ENCODE measurements at places on chromosomes 5 and 9. TPM values are rescaled to one million over a fixed set of nuclear protein-coding genes. Genes with fewer than 3 reads are reported as not detected.

The CCDC152 gene
- 0.13 TPM for total RNA-seq

The DRD1 gene
- not detected for total RNA-seq

The SLC25A2 gene
- not detected for total RNA-seq

The SHOC1 gene
- not detected for total RNA-seq

The SLC6A19 gene
- not detected for total RNA-seq

The TERT gene
- 15.5 TPM for total RNA-seq

The HRCT1 gene
- not detected for total RNA-seq

The CRB2 gene
- 2.9 TPM for total RNA-seq

The FAM221B gene
- total RNA-seq, result not detected

The GRXCR2 gene
- not detected for total RNA-seq

The PITX1 gene
- total RNA-seq, result not detected

The RNF180 gene
- 2.5 TPM for total RNA-seq

The TMEM174 gene
- not detected for total RNA-seq

The HMCN2 gene
- total RNA-seq, result 8.6 TPM

The IL5 gene
- total RNA-seq, result not detected

The FABP6 gene
- 6.2 TPM for total RNA-seq

The ACOT12 gene
- not detected for total RNA-seq

The CDKN2B gene
- 0.13 TPM for total RNA-seq

The VAV2 gene
- total RNA-seq, result 58.9 TPM

The SLC12A7 gene
- 30.8 TPM for total RNA-seq

The DEPDC1B gene
- total RNA-seq, result 49.0 TPM

The GNA14 gene
- total RNA-seq, result 0.37 TPM

The AK8 gene
- total RNA-seq, result 0.44 TPM

The SYK gene
- total RNA-seq, result 7.9 TPM

The TMEM252 gene
- total RNA-seq, result not detected

The QRFP gene
- total RNA-seq, result not detected

The SLC45A2 gene
- not detected for total RNA-seq

The IGIP gene
- 0.53 TPM for total RNA-seq

The ZNF608 gene
- 63.7 TPM for total RNA-seq

The CBY3 gene
- total RNA-seq, result 1.6 TPM

The CCDC112 gene
- 13.0 TPM for total RNA-seq

The OR1J4 gene
- total RNA-seq, result not detected

The DNAH5 gene
- 0.50 TPM for total RNA-seq

The PGGT1B gene
- total RNA-seq, result 56.4 TPM

The EPB41L4B gene
- total RNA-seq, result 18.9 TPM

The STOM gene
- 14.5 TPM for total RNA-seq

The IL4 gene
- total RNA-seq, result not detected

The SH3PXD2B gene
- total RNA-seq, result 48.1 TPM

The MYOZ3 gene
- 18.1 TPM for total RNA-seq

The PAEP gene
- not detected for total RNA-seq

The RLN1 gene
- total RNA-seq, result 0.39 TPM

The FAM153A gene
- total RNA-seq, result 1.2 TPM

The PCDHA2 gene
- total RNA-seq, result 0.20 TPM

The STC2 gene
- 77.7 TPM for total RNA-seq

The SEPTIN8 gene
- 38.2 TPM for total RNA-seq

The LURAP1L gene
- total RNA-seq, result not detected

The SUSD3 gene
- total RNA-seq, result 9.0 TPM

The GHR gene
- 0.20 TPM for total RNA-seq

The PCDHGA11 gene
- 2.7 TPM for total RNA-seq

The PFDN1 gene
- 56.2 TPM for total RNA-seq

The GARIN3 gene
- not detected for total RNA-seq
